Effector memory CD8-positive, alpha-beta T cell (primary cell): ENCODE measurements at places on chromosomes 11 and 22.

GRCh38 chr22:33381531-33382406 is 323.6 kb upstream of the SYN3 start:
- DNase-seq, result no peak
- H3K36me3 ChIP-seq, result no peaks in the 10 kb centered on the region
- H3K4me1 ChIP-seq, result no peaks in the 10 kb centered on the region
- H3K27me3 ChIP-seq, result no peaks in the 10 kb centered on the region
- no peak overlapping the region for H3K4me3 ChIP-seq

GRCh38 chr22:42760806-42761565 is 40.3 kb upstream of the A4GALT start:
- peaks cover 4% of the 10 kb centered on the region for H3K36me3 ChIP-seq
- H3K27me3 ChIP-seq, result peaks cover 44% of the 10 kb centered on the region
- no peak for DNase-seq
- no peak overlapping the region for H3K27ac ChIP-seq
- no peak overlapping the region for H3K4me3 ChIP-seq

DNA sequence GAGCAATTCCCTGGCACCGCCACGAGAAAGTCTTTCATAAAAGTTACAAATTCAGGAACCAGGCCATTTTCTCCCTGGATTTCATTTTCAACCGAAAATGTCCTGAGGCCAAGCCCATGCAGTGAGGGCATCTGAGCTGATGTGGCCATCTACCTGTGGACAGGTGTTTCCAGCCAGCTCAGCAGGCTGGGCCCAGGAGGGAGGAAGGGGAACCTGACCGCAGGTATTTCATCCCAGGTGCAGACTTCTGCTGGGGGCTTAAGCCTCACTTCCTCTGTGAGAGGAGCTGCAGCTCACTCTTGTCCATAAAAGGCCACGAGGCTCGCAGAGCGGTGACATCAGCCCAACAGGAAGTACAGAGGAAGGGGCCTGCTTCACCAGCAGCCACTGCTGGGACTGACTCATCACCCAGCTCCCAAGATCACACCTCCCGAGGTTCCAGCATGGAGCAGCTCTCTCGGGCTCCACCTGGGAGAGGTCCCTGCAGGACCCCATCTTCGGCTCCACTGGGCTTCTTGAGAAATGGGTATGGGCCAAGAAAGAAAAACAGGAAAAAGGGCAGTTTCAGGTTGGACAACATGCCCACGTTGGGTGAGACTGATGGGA is 56.4 kb downstream of the MYH9 start:
- peak overlapping the region; percentile 87 for H3K4me3 ChIP-seq
- H3K4me1 ChIP-seq, result peaks cover 92% of the 10 kb centered on the region
- peak overlapping the region; percentile 96 for H3K27ac ChIP-seq

- peak; percentile 32 for DNase-seq
- H3K27ac ChIP-seq, result peak overlapping the region; percentile 88
- H3K4me3 ChIP-seq, result peak overlapping the region; percentile 72
- peaks cover 4% of the 10 kb centered on the region for H3K36me3 ChIP-seq
- H3K4me1 ChIP-seq, result peaks cover 53% of the 10 kb centered on the region
- no peaks in the 10 kb centered on the region for H3K27me3 ChIP-seq
Observed at GRCh38 chr11:1844221-1845094, 5.7 kb downstream of the TNNI2 start.

DNA sequence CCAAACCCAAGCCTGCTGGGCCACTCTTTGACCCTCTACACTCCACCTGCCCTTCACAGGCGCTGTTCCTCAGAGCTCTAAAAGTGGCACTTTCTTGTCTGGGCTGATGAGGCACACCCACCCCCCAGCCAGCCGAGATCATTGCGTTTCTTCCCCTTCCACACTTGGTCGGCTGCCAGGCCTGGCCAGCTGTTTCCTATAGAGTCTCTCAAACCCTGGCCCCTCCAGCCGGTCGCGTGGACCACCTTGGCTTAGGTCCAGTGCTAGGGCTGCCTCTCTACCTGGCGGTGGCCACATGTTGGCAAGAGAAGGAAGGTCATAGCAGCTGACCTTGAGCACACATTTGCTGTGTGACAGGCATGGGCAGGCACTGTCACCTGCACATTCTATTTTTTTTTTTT is 60.6 kb downstream of the PPP6R2 start:
- H3K4me3 ChIP-seq, result no peak overlapping the region
- no peak for DNase-seq
- H3K27me3 ChIP-seq, result no peaks in the 10 kb centered on the region
- peaks cover 22% of the 10 kb centered on the region for H3K4me1 ChIP-seq

- no peak for DNase-seq
- peaks cover 33% of the 10 kb centered on the region for H3K36me3 ChIP-seq
- peak overlapping the region; percentile 88 for H3K4me3 ChIP-seq
- peaks cover 61% of the 10 kb centered on the region for H3K4me1 ChIP-seq
- peak overlapping the region; percentile 97 for H3K27ac ChIP-seq
Observed at GRCh38 chr11:46362156-46363030, 15.1 kb downstream of the DGKZ start.

- no peak for DNase-seq
- no peaks in the 10 kb centered on the region for H3K4me1 ChIP-seq
- no peaks in the 10 kb centered on the region for H3K36me3 ChIP-seq
- H3K27ac ChIP-seq, result no peak overlapping the region
- no peak overlapping the region for H3K4me3 ChIP-seq
Observed at GRCh38 chr11:126025822-126026221, 36.8 kb downstream of the CDON start.

DNA sequence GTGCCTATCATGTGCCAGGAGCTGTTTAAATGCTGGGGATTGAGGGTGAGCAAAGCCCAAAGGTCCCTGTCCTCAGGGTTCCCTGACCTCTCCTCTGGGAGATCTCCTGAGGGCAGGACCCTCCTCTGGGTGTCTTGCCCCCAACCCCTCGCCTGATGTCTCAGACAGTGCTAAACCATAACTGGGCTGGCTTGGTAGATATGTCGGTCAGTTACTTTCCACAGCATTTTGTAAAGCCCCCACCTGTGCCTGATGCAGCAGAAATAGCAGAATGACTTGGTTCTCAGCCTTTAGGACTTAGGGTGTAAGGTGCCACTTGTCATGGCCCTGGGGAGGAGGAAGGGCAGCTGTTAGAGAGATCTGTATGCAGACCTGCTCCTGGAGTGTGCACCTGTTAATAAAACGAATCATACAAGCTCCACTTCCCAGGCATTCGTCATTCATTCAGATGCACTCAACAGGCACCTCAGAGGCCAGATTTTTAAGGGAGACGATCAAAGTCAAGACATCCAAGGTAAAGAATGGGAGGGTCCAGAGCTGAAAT is 88.1 kb downstream of the TP53I11 start:
- peak overlapping the region; percentile 57 for H3K27ac ChIP-seq
- DNase-seq, result no peak
- no peaks in the 10 kb centered on the region for H3K27me3 ChIP-seq
- peaks cover 13% of the 10 kb centered on the region for H3K36me3 ChIP-seq

DNA sequence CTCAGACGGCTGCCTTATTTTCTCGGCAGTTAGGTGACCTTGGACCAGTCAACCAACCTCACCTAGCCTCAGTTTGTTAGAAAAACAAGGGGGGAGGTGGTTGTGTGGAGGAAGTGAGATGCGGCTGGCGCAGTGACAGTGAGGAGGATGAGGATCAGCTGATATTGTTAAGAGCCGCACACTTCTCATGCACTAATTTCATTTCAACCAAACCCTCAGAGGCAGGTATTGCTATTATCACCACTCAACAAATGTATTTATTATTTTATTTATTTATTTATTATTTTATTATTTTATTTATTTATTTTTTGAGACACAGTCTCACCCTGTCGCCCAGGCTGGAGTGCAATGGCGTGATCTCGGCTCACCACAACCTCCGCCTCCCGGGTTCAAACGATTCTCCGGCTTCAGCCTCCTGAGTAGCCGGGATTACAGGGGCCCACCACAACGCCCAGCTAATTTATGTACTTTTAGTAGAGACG is 2.1 kb downstream of the LGALS1 start:
- no peaks in the 10 kb centered on the region for H3K27me3 ChIP-seq
- peak overlapping the region; percentile 98 for H3K27ac ChIP-seq
- peak overlapping the region; percentile 85 for H3K4me3 ChIP-seq
- peaks cover 37% of the 10 kb centered on the region for H3K36me3 ChIP-seq

DNA sequence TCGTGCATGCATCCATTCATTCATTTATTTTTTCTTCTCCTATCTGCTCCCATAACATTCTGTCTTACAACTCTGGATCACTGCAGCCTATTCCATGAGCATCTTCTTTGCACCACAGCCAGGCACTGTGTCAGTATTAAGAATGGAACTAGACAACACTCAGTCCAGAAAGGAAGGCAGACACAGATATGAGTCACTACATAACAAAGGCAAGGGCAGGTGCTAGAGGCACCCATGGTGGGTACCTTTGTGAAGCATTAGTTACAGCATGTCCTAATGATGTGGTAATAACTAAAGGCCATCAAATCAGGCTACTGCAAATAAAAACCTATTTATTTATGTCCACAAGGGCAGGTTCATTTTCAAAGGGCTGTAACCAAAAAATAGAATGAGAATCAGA is 28.1 kb downstream of the TENM4 start:
- H3K36me3 ChIP-seq, result no peaks in the 10 kb centered on the region
- no peak overlapping the region for H3K27ac ChIP-seq
- no peak for DNase-seq
- no peaks in the 10 kb centered on the region for H3K4me1 ChIP-seq
- no peak overlapping the region for H3K4me3 ChIP-seq

- H3K27ac ChIP-seq, result peak overlapping the region; percentile 98
- H3K4me3 ChIP-seq, result no peak overlapping the region
- peaks cover 46% of the 10 kb centered on the region for H3K4me1 ChIP-seq
- peaks cover 99% of the 10 kb centered on the region for H3K36me3 ChIP-seq
- no peak for DNase-seq
Observed at GRCh38 chr11:93735627-93736026, 5.7 kb downstream of the TAF1D start.

DNA sequence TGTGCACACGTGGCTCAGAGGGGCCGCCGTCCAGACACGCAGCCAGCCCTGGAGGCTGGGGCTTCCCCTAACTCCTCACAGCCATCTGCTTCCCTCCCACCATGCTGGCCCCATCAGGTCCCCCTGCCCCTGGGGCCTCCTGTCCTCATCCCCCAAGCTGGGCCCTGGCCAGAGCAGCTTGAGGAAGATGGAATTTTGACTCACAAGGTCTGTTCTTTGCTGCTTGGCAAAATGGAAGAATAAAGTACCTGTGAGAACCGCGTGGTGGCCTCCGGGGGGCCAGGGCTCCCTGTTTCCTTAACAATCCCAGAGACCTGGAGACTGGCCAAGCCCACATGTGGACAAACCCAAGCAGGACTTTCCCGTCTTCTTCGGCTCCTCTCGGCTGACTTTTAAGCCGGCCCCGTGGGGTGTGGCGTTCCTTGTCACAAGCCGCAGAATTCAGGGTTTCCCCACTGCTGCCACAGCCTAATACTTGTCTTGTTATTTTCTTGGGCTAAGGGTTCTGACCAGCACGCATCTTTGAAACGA is 872.8 kb downstream of the BRD1 start:
- no peak overlapping the region for H3K27ac ChIP-seq
- no peak for DNase-seq
- H3K27me3 ChIP-seq, result peaks cover 9% of the 10 kb centered on the region
- peaks cover 1% of the 10 kb centered on the region for H3K4me1 ChIP-seq
- H3K4me3 ChIP-seq, result no peak overlapping the region
- H3K36me3 ChIP-seq, result no peaks in the 10 kb centered on the region

- peak overlapping the region; percentile 96 for H3K4me3 ChIP-seq
- H3K27ac ChIP-seq, result peak overlapping the region; percentile 100
- no peak for DNase-seq
Observed at GRCh38 chr22:23698094-23698493, 7.3 kb downstream of the RGL4 start.

- H3K4me1 ChIP-seq, result peaks cover 11% of the 10 kb centered on the region
- peak overlapping the region; percentile 81 for H3K27ac ChIP-seq
- peak; percentile 34 for DNase-seq
- no peak overlapping the region for H3K4me3 ChIP-seq
- no peaks in the 10 kb centered on the region for H3K27me3 ChIP-seq
Observed at GRCh38 chr22:30649430-30650007, 13.9 kb downstream of the SLC35E4 start.

GRCh38 chr11:115941481-115941993 is 437.3 kb upstream of the CADM1 start:
- H3K36me3 ChIP-seq, result no peaks in the 10 kb centered on the region
- no peak for DNase-seq
- no peaks in the 10 kb centered on the region for H3K4me1 ChIP-seq
- no peak overlapping the region for H3K4me3 ChIP-seq

GRCh38 chr11:128908391-128909246 is 17.5 kb downstream of the KCNJ5 start:
- H3K27me3 ChIP-seq, result peaks cover 81% of the 10 kb centered on the region
- H3K4me1 ChIP-seq, result peaks cover 5% of the 10 kb centered on the region
- no peak for DNase-seq
- no peaks in the 10 kb centered on the region for H3K36me3 ChIP-seq
- H3K27ac ChIP-seq, result no peak overlapping the region

DNA sequence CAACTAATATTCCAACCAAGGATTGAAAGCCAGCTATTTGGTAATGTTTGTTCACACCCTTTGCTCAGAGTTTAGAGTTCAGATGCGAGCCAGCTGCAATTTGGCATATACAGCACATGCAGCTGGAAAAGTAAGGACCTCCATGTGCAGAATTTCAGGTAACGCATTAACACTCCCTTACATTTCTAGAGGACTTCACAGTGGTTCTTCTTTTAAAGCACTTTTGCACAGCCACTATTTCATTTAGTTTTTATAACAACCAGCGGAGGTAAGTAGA is 3.4 kb downstream of the POU2AF3 start:
- no peak for DNase-seq

DNA sequence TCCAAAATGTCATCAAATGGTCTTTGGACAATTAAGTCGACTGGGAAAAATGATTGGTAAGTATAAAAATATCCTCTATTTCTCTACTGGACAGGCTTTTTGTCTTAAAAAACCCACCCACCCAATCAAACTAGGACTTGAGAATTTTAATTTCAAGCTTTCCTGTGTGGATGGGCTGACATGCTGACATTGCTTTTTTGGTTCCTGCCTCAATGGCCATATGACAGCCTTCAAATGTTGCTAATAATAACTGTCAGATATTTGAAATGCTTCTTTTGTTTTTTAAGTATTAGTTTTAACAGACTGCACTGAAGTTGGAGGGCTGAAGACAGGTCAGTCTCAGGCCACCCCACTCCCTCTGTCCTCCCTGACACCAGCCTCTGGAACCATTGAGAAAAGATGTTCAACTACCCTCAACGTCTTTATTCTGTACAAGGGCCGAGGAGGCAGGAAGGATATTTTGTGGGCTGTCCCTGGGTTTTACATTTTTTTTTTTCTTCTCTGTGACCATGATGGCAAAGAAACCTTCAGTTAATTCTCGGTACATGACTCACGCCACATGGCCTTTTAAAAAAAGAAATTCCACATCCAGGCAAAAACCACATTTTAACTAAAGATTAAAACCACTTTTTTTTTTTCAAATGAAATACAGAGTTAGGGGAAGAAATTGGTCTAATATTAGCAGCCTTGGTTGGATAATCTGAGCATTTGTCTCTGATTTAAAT is 130.4 kb downstream of the SLC1A2 start:
- no peak overlapping the region for H3K4me3 ChIP-seq
- H3K27ac ChIP-seq, result no peak overlapping the region
- no peaks in the 10 kb centered on the region for H3K36me3 ChIP-seq
- H3K4me1 ChIP-seq, result no peaks in the 10 kb centered on the region
- no peaks in the 10 kb centered on the region for H3K27me3 ChIP-seq
- DNase-seq, result no peak
